Prostate gland (tissue), 2 donors: ENCODE measurements at places on chromosomes 6 and 20. TPM values are rescaled to one million over a fixed set of nuclear protein-coding genes. Genes with fewer than 3 reads are reported as not detected.

Gene KCNK16
- total RNA-seq: not detected

Gene HIVEP1
- 38.0 TPM for total RNA-seq

DNA sequence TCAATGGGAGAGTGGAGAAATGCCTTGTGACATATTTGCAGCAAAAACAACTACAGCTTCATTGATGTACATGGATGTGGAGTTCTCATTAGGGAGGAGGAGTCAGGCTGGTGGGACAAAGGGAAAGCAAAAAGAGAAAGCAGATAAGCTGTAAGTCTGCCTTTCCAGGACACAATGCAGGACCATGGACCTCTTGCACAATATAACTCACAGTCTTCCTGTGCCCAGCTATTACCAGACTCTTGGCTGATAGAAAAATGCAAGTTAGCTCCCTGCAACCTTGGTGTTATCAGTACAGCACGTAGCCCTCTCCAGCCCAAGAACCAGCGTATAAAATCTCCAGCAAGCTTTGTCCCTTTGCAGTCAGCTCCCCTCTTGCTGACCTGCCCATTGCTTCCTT lies 232.3 kb downstream of the NFATC2 start:
- no peak overlapping the region for H3K27ac ChIP-seq
- H3K4me1 ChIP-seq: no peaks in the 10 kb centered on the region
- no peak for DNase-seq
- H3K27me3 ChIP-seq: no peaks in the 10 kb centered on the region
- no peaks in the 10 kb centered on the region for H3K36me3 ChIP-seq

Gene CST5
- not detected for total RNA-seq

Gene NR2E1
- 0.91 TPM for total RNA-seq
